ENCODE measurements at places on chromosomes 12 and 14. TPM values are rescaled to one million over a fixed set of nuclear protein-coding genes. Genes with fewer than 3 reads are reported as not detected.

DNA sequence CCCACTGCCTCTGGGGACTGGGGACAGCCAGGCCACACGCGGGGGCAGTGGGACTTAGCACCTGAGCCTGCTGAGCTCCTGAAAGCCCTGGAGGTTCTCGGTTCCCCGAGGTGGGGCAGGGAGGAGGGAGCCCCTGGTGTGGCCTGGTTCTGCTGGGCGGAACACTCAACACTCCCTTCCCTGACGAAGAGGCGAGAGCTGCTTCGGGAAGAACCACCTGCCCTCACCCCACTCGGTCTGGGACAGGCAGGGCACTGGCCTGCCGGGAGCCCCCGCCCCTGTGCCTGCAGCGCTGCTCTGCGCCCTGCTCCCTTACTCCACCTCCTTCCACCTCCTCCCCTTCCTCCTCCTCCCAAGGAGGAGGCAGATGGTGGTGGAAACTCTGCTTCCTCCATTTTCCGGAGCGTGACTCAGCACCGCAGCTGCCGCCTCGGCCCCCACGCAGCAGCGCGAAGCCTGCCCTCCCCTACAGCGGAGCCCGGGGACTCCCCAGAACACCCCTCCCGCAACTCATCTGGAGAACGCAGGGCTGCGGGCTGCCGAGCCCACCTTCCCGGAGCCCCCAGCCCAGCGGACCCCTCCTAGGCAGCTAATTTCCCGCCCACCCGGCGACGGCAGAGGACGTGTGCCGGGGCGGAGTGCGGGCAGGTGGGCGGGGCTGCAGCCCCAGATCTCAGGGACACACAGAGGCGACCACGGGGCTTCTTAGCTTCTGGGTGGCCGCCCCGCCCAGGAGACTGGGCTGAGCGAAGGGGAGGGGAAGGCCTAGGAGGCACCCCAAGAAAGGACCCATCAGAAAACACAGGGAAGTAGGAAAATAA, 11.7 kb upstream of the INF2 start:
- no peaks in the 10 kb centered on the region for H3K27me3 ChIP-seq

The CCNK gene
- total RNA-seq: 80.1 TPM

DNA sequence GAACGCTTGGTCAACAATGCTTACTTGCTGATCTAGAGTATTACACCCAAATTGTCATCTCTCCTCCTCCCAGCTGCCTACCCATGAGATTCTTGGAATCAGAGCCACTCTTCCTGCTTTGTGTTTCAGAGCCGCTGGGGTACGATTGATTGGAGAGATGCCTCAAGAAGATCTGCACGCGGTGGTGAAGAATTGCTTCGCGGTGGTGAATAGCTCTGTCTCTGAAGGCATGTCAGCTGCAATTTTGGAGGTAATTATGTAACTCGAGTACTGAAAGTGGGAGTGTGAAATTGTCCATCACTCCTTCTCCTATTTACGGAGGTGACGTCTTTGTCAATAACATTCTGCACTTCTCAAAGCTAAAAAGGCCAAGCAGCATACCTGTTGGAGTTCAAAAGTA, 93.9 kb downstream of the GLT1D1 start:
- H3K27ac ChIP-seq: no peak overlapping the region
- no peak overlapping the region for H3K4me3 ChIP-seq

GRCh38 chr12:15848606-15849005, 33.6 kb upstream of the STRAP start:
- H3K4me3 ChIP-seq: no peak overlapping the region
- H3K4me1 ChIP-seq: no peaks in the 10 kb centered on the region
- DNase-seq: no peak
- H3K36me3 ChIP-seq: no peaks in the 10 kb centered on the region

- no peaks in the 10 kb centered on the region for H3K4me1 ChIP-seq
- H3K27ac ChIP-seq: no peak overlapping the region
- peak; percentile 75 for DNase-seq
- no peak overlapping the region for H3K4me3 ChIP-seq
- H3K27me3 ChIP-seq: no peaks in the 10 kb centered on the region
Observed at GRCh38 chr14:31286456-31287293, 79.1 kb upstream of the HECTD1 start.

DNA sequence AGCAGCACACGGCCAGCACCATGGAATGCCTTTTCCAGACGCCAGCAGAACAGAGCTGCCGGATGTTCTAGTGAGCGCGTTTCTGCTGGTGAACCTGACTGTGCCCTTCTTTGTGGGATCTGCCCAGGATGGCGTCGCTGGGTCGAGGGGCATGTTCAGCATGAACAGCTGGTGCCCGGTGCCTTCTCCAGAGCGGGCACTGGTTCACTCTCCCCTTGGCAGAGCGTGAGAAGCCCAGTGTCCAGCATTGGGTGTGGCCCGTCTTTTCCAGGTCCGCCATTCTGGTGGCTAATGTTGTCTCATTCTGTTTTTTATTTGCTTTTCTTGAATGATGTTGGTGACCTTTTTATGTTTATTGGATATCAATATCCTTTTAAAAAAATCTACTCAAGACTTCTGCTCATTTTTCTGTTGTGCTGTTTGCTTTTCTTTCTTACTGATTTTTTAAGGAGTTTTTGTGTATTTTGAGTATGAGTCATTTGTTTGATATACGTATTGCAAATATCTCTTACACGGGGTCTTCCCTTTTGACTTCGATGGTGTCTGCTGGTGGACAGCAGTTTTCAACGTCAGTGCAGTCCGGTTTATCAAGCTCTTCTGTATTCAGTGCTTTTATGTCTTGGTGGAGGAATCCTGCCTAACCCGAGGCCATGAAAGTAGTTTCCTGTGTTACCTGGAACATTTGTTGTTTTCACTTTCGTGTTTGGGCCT, 74.3 kb downstream of the ADGRD1 start:
- H3K4me3 ChIP-seq: no peak overlapping the region
- no peaks in the 10 kb centered on the region for H3K4me1 ChIP-seq
- no peak overlapping the region for H3K27ac ChIP-seq
- no peaks in the 10 kb centered on the region for H3K36me3 ChIP-seq

The TCTN2 gene
- 7.7 TPM for total RNA-seq

The NXPH4 gene
- total RNA-seq: 2.1 TPM

DNA sequence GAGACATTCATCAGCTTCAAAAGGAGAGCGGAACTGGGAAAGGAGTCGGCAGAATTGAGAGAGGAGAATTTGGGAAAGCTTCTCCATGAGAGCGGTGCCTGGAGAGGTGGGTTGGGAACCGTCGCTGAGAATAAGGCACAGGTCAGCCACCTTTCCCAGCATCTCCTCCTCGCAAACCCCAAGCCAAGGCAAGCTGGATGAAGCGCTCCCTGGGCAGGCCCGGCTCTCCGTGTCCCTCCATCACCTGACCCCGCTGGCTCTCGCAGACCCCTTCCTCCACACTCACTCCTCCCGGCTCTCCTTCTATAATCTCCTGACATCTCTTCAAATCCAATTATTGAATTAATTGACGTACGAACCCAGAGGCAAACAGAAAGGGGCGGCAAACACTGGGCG, 18.9 kb upstream of the ATP5MC2 start:
- peak; percentile 66 for DNase-seq
- H3K27ac ChIP-seq: no peak overlapping the region
- H3K4me1 ChIP-seq: no peaks in the 10 kb centered on the region
- H3K36me3 ChIP-seq: no peaks in the 10 kb centered on the region
- H3K4me3 ChIP-seq: peak overlapping the region; percentile 70

The DAO gene
- total RNA-seq: not detected

The ADSS1 gene
- 7.8 TPM for total RNA-seq

GRCh38 chr12:43662736-43663135, 95.9 kb downstream of the PUS7L start:
- H3K27me3 ChIP-seq: no peaks in the 10 kb centered on the region
- H3K36me3 ChIP-seq: no peaks in the 10 kb centered on the region
- H3K4me3 ChIP-seq: no peak overlapping the region
- no peak overlapping the region for H3K27ac ChIP-seq
- no peaks in the 10 kb centered on the region for H3K4me1 ChIP-seq
- DNase-seq: no peak

The KRT78 gene
- not detected for total RNA-seq

The CLMN gene
- total RNA-seq: 7.6 TPM

DNA sequence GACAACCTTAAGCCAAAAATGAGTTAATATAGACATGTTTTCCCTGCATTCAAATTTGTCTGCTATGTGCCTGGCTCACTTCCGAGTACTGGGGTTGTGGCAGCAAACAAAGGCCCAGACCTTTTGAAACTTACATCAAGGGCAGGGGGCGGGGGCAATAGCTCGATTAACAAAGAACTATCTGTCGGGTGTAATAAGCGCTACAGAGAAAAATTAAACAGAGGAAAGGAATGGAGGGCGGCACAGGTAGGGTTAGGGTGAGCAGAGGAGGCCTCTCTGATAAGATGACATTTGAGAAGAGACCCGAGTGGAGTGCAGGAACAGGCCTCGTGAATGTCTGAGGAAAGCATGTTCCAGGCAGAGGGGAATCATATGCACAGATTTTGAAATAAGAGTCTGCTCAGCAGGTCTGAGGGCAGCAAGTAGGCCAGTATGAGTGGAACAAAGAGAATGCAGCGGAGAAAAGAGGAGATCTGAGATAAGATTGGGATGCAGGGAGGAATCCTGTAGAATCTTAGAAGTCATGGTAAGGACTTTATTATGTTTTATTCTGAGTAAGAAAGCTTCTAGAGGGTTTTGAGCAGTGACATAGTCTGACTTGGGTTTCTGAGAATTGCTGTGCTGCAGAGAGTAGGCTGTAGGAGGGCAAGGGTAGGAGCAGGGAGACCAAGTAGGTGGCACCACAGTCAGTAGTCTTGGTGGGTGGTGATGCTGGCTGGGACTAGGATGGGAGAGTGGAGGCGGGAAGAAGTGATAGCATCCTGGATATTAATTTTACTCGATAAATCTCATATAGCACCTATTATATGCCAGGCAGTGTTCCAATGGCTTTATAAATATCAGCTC, 52.6 kb downstream of the BICDL1 start:
- H3K4me3 ChIP-seq: no peak overlapping the region
- no peaks in the 10 kb centered on the region for H3K27me3 ChIP-seq
- no peak overlapping the region for H3K27ac ChIP-seq
- H3K4me1 ChIP-seq: no peaks in the 10 kb centered on the region
- H3K36me3 ChIP-seq: no peaks in the 10 kb centered on the region
- DNase-seq: no peak

DNA sequence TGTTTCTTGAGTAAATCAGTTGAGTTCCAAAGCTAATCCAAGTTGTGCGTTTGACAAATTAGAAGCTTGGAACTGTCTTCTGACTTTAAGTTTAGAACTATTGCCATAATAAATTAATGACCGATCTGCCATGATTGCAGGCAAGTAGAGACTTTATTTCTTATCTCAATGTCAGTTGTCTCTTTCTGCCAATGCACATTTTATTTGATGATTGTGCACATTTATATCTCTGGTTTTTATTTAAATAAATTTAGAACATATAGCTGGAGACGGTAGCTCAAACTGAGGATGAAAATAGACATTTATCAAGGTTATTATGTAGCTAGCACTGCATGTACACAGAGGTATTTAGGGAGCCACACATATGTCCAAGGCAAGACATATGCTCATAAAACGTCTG, 34.1 kb downstream of the SLCO1B1 start:
- H3K27ac ChIP-seq: no peak overlapping the region
- H3K27me3 ChIP-seq: no peaks in the 10 kb centered on the region
- no peak overlapping the region for H3K4me3 ChIP-seq

The RNASE1 gene
- 1.6 TPM for total RNA-seq

DNA sequence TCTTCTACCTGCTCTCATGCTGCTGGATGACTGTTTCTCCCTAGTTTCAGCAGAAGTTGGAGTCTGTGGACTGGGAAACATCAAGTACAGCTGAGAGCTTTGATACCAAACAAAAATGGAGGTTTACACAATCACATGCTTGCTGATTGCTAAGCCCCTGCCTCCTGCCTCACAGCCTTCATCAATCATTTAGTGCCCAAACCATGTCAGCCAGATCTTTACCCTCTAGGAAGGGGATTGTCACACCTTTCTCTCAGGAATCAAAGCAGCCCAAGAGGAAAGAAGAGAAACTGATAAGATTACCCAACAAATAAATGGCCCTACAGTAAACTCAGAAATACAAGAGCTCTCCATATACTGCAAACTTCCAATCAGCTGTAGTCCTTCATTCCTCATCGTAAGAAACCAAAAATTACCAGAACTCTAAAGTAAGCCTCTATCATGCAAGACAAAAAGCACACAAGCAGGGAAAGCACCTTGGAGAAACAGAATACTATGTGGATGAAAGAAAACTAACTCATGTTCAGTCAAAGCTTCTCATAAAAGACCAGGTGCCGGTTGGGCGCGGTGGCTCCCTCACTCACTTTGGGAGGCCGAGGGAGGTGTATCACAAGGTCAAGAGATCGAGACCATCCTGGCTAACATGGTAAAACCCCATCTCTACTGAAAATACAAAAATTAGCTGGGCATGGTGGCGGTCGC, 63.6 kb upstream of the RESF1 start:
- H3K4me1 ChIP-seq: no peaks in the 10 kb centered on the region
- no peak overlapping the region for H3K4me3 ChIP-seq
- no peaks in the 10 kb centered on the region for H3K36me3 ChIP-seq
- no peak overlapping the region for H3K27ac ChIP-seq

DNA sequence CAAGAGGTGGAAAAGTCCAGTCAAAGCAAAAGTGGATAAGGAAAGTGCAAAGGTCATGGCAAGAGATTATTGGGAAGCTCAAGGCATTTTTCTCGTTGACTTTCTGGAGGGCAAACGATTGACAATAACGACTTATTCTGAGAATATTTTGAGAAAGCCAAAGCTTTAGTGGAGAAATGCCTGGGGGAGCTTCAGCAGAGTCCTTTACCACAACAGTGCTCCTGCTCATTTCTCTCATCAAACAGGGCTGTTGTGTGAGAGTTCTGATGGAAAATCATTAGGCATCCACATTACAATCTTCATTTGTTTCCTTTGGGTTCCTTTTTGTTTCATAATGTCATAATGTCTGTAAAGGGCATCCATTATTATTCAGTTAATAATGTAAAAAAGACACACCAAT, 26.9 kb downstream of the PRB3 start:
- H3K27ac ChIP-seq: no peak overlapping the region
- DNase-seq: no peak
- no peaks in the 10 kb centered on the region for H3K36me3 ChIP-seq

The CACNA1C gene
- total RNA-seq: 0.81 TPM

The KIF5A gene
- total RNA-seq: 18.5 TPM

DNA sequence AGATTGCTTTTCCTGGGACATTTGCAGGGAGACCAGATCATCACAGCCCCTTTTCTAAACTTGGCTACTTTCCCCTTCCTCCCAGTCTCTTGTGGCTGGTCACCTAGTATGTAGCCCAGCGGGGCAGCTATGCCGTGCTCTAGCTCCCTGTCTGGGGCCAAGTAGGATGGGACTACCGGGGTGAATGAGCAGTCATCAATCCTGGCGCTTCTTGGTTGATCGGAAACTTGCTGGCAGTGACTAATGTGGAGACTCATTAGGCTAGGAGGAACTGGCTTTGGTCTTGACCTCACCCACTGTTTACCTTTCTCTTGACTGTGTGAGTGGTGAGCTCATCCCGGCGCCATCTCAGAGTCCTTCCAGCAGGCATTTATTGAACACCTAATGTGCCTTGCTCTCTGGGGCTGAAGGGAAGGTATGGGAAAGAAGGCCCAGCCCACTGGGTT, 15.9 kb downstream of the PLEKHG3 start:
- H3K36me3 ChIP-seq: peaks cover 17% of the 10 kb centered on the region
- no peaks in the 10 kb centered on the region for H3K27me3 ChIP-seq
- no peak overlapping the region for H3K27ac ChIP-seq

- no peak overlapping the region for H3K27ac ChIP-seq
- no peaks in the 10 kb centered on the region for H3K27me3 ChIP-seq
- no peak for DNase-seq
- no peaks in the 10 kb centered on the region for H3K4me1 ChIP-seq
- no peaks in the 10 kb centered on the region for H3K36me3 ChIP-seq
Observed at GRCh38 chr12:48216785-48217184, 13.7 kb upstream of the OR10AD1 start.

The CSRP2 gene
- total RNA-seq: 158 TPM

GRCh38 chr12:50415899-50416479, 15.3 kb downstream of the LARP4 start:
- no peak overlapping the region for H3K4me3 ChIP-seq
- DNase-seq: no peak

The GPR84 gene
- not detected for total RNA-seq
